ENCODE measurements at places on chromosomes 16 and 17.

DNA sequence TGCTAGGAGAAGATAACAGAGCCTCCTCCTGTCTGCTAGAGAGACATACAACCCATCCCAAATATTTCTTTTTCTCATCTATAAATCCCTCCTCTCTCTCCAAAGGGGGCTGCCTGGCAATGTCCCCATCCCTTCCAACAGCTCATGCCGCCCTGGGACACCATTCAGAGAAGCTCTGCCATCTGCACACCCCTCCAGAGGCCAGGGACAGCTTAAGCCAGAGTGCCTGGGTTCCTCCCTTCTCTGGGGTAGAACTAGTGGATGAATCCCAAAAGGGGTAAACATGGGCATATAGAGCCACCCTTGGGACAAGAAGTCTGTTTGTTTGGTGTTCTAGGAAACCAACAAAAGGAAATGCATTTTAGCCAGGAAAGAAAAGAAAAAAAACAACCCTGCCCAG is 2.6 kb upstream of the LPO start:
- no peak for ATAC-seq

DNA sequence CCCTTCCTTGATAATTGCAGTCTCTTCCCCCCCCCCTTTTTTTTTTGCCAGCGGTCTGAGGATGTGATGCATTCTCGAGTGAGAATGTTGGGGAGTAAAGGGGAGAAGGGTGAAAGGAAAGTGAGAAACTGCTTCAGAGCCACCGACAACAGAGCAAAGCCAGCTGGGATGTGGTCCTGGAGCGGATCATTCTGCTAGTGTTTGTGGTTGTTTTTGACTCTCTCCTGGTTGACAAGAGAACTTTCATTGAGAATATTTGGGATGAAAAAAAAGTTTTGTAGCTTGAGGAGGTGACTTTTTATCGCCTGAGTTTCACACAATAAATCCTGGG is 1.3 kb downstream of the NF1 start:
- ATAC-seq: peak; percentile 15

- ATAC-seq: no peak
Measured at GRCh38 chr16:19997734-19998133, 76.0 kb downstream of the GPR139 start.

GRCh38 chr17:31294231-31294630 is 2.8 kb downstream of the OMG start:
- ATAC-seq: no peak

- ATAC-seq: no peak
Measured at GRCh38 chr17:50586421-50587247, 26.1 kb downstream of the CACNA1G start.

DNA sequence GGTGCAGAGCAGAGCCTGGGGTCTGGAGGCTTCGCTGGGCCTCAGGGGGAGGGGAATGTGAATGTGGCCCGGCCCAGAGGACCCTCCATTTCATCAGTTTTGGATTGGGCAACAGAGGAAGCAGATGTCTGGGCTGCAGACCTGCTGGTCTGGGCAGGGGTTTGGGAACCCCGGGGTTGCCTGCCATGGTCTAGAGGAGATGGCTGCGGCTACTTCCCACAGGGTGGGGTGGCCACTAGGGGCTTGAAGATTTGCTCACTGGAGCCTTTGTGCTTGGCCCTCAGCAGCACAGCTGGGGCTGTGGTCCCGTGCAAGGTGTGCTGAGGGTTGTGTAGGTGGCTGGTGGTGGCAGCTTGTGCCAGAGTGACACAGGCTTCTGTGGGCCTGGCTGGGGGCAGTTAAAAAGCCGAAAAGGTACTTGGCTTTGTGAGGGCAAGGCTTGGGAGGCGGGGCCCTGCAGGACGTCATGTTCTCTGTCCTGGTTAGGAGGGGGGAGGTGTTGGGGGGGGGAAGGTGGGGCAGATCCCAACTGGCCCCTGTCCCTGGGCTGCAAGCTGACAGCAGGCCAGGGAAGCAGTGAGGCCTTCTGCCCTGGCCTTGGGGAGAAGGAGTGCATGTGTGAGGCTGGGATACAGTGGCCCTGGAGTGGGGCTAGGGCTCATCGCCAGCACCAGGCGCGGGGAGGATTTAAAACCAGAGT is 98.0 kb downstream of the KPNA2 start:
- ATAC-seq: no peak

GRCh38 chr16:69496896-69497295 is 68.9 kb upstream of the NFAT5 start:
- ATAC-seq: no peak

Data from SK-N-SH treated with all-trans-retinoic acid at 6 μM for 48 hours (cell line).